ENCODE measurements at places on chromosomes 1 and 21.

DNA sequence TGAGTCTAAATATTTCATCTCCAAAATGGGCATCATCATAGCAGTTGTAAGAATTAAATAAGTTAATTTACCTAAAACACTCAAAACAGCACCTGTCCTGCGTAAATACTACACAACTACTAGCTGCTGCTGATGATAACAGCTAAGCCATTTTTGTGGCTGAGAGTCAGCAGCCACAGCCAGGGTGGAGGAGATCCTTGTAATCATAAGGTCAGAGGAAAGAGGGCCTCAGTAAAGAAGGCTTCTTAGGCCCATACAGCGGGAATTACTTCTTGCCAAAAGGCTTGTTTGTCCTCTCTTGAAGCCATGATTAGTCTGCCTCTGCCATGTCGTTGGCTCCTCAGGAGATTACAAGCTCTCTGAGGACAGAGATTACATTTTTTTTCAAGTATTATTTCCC lies 245.0 kb downstream of the FGGY start:
- no peak for DNase-seq

- no peak for DNase-seq
These were observed 26.6 kb downstream of the RGS21 start for GRCh38 chr1:192343344-192343743.

DNA sequence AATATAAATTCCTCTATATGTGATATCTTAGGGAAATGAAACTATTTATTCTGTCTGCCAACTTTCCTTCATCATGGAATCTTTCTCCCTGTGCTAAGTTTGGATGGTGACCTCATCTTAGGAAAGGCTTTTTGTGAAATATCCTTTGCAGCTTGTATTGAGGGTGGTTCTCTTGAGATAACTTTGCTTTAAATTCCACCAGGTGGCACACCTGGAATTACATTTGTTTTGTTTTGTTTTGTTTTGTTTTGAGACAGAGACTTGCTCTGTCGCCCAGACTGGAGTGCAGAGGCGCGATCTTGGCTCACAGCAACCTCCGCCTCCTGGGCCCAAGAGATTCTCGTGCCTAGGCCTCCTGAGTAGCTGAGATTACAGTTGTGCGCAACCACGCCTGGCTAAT lies 7.6 kb upstream of the CD1A start:
- no peak for DNase-seq

DNA sequence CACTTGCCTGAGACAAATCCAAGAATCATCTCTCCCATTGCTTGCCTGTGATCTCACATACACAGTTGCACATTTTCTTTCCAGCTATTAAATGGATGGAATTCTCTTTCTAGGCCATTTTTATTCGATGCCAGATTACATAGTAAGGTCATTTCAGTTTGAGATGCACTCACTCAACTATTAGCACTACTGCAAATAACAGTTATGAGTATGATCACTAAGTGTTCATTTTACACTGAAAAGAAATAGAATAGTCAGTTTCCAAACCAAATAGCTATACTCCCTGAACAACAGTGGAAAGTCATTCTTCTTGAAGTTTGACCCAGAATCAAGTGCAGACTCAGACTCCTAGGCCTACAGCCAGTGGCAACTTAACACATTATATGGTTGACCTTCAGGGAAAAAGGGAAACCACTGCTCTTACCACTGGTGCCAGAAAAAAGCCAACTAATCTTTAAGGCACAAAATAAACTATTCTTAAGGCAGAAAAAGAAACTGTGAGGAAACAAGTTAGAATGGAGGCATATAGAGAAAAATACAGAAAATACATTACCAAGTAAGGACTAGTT lies 31.5 kb downstream of the WNT2B start:
- no peak for DNase-seq

DNA sequence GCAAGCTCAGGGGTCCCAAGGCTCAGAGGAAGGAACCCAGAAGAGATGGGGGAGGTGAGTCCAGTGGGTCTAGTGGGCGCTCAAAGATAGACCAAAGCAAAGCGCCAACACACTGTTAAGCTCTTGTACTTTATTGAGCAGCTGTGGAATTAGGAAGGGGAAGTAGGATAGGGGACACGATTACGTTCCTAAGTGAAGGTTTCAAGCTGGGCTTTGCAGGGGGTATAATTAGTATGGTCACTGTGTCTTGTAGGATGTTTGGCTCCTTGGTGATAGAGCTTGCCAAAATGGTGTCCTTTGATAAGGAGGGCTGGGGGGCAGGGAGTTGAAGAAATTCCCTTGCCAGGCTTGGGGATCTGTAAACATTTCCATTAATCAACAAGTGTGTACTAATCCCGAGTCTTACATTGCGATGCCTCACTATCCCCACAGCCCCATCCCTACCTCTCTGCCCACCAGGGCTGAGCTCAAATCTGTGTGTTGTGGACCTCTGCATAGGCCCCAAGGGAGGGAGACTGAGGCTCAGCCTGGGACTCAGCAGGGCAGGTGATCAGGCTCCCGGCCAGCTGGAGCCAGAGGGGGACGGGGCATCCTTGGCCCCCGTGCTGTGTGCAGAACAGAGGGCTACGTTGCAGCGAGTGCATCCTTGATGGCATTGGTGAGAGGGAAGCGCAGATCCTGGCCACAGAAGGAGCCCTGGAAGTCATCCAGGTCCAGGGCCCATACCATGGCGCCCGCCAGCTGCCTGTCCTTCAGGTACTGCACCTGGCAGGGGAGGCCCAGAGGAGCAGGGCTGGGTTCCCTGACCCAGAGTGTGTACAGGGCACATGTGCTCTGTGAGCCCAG lies 3.4 kb upstream of the MYBPH start:
- DNase-seq = no peak

GRCh38 chr1:67893126-67893495 lies 59.8 kb upstream of the GNG12 start:
- DNase-seq = no peak

All from GM12892 (cell line).